CD4-positive, alpha-beta T cell treated with Interleukin-1 beta for 1 hour (primary cell): ENCODE measurements at places on chromosomes 11 and 22.
A peak's percentile ranks its signal among the peaks of the same experiment; 100 is the strongest.

GRCh38 chr11:67504950-67505581 lies at the start of gene PITPNM1:
Gene PITPNM1 (minus strand): TSS chr11:67505363. CDS start chr11:67504180, 1,183 bp downstream.
- peak; percentile 78 for DNase-seq

DNA sequence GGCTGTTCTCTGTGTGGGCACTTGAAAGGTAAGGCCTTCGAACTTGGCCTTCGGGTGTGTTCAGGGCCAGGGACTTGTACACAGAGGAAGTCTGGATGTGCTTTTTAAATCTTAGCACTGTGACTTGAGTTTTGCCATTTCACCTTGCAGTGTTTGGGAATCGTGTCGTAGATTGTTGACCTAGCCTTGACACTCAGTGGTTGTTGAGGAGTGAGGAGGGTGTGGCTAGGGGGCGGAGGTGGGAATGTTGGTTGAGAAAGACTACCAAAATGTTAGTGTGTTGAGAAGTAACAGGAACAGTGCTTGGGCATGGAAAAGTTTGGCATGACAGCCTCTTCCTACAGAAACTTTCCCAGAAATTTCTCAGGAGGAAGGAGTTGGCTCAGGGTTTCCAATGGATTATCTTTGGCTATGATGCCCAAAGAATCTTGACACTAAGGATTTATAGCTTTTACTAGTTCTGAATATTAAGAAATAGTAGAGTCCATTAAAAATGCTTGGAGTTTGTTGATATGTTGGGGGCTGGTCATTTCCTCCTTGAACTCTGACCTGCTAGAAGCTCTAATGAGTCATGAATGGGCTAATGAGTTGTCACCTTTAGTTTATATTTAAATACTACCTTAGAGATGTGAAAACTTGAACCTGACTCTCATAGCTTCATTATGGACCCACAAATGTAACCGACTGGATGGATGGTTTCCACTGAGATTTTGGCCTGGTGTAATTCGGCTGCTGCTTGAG lies 40.6 kb downstream of the BARX2 start:
- DNase-seq: no peak

GRCh38 chr11:87405843-87406242 lies 368.1 kb downstream of the TMEM135 start:
- no peak for DNase-seq

DNA sequence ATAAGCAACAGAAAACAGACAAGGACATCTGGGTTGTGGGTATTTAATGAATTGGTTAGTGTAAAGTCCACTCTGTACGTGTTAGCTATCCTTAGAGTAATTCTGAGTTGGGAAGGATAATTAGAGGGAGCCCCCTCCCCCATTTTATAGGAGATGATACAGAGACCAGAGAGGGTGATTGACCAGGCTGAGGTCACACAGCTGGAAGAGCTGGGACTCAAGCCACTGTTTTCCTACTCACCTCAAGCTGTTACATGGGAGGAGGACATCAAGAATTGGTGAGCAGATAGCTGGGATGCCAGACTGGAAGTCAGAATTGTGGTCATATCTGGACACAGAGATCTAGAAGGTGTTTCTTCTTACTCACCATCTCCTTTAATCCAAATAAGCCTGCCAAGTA lies 8.7 kb upstream of the NPTXR start:
- no peak for DNase-seq

- DNase-seq: no peak
Observed at GRCh38 chr11:98307827-98308491, 712.8 kb upstream of the CNTN5 start.
